HFFc6 (cell line): ENCODE measurements at places on chromosomes 7 and 10. TPM values are rescaled to one million over a fixed set of nuclear protein-coding genes. Genes with fewer than 3 reads are reported as not detected.

DNA sequence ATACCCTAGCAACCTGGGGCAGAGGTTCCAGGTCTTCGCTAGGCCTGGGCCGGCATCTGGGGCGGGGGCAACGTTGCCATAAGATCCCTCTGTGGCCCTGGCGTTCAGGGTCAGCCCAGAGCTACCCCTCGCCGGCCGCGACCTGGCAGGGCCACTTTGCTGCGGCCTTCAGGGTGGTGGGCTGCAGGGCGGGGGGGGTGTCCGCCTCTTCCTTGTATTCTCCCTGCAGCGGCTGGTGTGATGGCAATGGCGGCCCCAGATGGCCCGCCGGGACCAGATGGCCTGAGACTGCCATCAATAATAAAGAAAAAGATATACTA, 539.2 kb upstream of the POT1 start:
- DNase-seq = no peak

- no peak for DNase-seq
Observed at GRCh38 chr7:343227-343822, 53.4 kb downstream of the FOXL3 start.

DNA sequence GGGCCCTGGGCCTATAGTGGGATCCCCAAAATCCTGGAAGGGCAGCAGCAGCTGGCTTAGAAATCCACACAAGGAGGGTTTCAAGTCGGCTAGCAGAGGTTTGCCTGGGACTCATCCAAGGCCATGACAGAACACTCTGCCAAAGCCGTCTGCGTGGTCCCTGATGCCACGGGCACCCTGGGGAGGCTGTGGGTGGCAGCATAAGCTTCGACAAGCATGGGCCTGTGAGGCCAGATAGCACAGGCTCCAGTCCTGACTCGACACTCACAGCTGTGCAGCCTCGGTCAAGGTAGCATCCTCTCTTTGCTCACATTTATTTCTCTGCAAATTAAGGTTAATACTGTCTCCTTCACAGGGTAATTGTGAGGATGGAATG, 138.3 kb downstream of the JCAD start:
- no peak for DNase-seq

DNA sequence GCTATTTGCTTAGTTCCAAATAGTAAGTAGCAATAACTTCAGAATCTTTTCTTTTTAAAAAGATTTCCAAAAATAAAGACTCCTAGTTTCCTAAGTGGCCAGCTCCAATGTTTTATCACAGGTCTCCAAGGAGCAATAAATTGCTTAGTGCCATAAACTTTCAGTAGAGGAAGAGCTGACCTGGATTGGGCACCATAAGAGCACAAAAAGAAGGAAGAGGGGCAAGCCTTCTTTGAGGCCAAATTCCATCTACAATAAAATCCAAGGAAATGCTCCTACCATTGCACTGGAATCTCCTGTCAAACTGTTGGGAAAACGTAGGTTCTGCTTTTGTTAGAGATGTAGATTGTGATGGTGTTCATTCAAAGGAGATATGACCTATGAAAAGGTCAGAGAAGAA, 64.0 kb downstream of the DENND2A start:
- DNase-seq = no peak

DNA sequence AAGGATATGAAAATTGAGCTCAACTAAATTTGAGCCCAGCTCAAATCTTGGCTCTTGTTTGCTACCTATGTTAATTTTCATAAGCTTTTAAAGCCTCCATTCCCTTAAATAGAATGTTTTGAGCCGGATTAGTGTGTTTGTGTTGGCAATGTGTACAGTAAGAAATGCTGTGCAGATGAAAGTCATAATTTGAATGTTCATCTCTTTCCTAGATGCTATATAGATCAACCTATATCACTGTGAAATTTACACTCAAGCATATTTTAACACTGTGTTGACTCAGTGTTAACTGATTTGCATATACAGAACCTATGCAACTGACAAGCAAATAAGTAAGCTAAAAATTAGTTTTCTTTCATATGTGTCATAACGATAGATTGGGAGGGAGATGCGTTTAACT, 272.5 kb downstream of the TFEC start:
- no peak for DNase-seq

The PROSER2 gene
- 0.74 and 2.1 TPM in 2 replicates for total RNA-seq
